ENCODE measurements at places on chromosomes 12 and 14.

DNA sequence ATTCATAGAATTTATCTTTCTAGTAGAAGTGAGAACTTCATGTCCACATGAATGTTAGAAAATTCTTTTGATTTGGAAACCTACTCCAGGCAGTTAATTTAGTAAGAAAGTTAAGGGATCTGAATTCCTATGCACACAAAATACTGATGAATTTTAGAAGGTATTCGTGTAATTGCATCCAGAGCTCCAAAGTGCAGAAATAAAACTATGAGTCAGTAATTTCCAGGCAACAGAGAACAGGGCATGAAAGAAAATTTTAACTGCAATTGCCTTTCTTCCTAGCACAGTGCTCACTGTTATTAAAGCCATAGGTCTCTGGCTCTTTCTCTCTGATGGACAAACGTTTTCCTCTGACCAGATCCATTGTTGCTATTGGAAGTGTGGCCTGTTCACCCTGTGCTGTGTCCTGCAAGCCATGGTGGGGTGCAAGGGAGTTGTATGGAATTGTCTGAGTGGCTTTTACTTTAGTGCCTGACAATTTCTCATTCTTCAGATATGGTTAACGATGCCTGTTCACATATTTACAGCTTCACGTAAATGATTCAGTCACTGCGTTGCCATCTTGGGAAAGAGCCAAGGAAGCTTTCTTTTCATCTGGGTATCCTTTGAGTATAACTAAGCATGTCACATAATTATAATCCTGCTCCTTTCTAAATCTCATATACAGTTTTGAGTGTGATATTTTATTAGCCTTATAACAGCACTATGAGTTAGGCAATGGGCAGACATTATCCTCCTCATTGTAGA lies 145.1 kb downstream of the ACSS3 start:
- no peak for DNase-seq

DNA sequence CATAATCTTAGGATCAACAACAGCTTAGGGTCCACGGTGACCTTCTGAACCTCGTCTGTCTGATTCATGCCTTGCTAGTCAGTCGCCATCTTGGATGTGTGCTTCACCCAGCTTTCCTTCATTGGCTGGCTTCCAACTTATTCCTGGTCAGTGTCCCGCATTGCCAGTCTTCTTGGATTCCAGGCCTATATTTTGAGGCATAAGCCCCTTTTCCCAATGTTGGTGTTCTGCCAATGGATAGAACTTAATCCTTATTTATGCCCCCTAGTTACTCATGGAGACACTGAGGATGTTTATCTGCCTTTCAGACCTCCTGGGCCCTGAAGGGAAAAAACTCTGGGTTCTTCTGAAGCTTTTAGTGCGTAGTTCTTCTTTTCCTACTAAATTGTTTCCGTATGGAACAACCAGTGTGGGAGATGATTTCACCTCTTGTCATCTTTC lies 5.8 kb downstream of the JDP2 start:
- no peak for DNase-seq

DNA sequence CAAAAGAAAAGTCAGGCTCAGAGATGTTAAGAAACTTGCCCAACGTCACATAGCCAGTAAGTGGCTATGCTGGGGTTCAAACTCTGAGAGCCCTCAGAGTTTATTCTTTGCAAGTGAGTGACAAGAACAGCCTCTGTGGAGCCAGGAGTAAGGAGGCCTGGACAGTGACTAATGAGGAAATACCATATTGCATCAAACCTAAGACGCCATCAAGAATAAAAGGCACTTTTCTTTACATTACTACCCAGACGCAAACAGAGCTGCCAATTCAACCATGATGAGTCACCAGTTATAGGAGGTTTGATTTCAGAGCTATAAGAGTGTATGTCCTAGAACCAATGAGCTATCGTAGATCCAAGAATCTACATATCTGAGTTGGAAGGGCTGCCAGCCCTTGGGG lies 9.4 kb downstream of the TNFRSF1A start:
- DNase-seq, result no peak

GRCh38 chr14:91878274-91878673 lies 10.9 kb upstream of the TC2N start:
- no peak for DNase-seq

GRCh38 chr12:108612788-108613282 lies 15.0 kb upstream of the TMEM119 start:
- DNase-seq, result no peak

DNA sequence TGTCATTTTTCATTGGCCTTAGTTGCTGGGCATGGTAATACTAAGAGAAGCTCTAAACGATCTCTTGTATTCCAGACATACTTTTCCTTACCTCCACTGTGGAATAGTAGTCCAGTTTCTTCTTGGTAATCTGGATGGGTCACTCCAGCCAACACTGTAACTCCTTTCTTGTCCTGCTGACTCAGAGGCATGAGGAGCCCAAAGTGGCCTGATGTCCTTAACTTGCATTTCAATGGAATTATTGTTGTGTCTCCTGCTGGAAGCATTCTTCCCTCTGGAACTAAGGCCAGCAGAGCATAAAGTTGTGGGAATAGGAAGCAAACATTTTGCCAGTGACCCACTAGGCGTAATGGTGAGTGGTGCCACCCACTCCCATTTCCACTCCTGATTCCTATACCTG lies 33.1 kb downstream of the DAAM1 start:
- DNase-seq, result no peak

DNA sequence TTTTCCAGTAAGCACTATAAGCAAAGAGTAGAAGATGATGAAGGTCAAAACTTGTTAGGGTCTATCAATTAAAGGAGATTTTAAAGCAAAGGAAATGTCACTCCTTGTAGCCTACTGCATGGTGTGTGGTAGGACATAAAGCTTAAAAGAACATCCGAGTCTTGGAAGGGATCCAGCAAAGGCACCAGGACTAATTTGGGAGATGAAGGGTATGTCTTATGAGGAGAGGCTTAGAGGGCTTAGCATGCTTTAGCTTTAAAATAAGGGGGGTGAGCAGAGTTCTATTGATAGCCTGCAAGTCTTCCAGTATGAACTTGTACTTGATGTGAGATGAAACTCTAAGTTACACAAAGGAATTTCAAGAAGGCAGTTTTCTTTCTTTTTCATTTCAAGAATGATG lies 11.8 kb upstream of the MYBPC1 start:
- no peak for DNase-seq

GRCh38 chr14:78242086-78242485 lies 71.9 kb downstream of the NRXN3 start:
- DNase-seq, result no peak

- no peak for DNase-seq
Measured at GRCh38 chr12:52372216-52373154, 5.2 kb upstream of the KRT85 start.

DNA sequence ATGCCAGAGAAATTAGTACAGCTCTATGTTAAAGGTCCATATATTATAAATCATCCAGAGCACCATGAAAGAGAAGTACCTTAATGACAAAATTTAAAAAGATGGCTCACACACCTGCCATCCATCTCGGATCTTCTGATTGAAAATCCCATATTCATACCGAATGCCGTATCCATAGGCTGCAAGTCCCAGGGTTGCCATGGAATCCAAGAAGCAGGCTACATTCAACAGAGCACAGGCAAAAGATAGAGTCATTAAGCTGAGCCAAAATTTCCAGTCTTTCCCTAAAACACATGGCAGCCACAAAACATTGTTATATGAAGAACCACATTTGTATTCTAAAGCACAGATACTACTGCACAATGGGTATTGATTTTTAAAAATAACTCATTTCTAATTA lies 12.7 kb downstream of the PYGL start:
- no peak for DNase-seq

- no peak for DNase-seq
Measured at GRCh38 chr14:32509632-32510187, 180.6 kb downstream of the AKAP6 start.

GRCh38 chr12:102043928-102044327 lies 17.9 kb downstream of the WASHC3 start:
- no peak for DNase-seq

DNA sequence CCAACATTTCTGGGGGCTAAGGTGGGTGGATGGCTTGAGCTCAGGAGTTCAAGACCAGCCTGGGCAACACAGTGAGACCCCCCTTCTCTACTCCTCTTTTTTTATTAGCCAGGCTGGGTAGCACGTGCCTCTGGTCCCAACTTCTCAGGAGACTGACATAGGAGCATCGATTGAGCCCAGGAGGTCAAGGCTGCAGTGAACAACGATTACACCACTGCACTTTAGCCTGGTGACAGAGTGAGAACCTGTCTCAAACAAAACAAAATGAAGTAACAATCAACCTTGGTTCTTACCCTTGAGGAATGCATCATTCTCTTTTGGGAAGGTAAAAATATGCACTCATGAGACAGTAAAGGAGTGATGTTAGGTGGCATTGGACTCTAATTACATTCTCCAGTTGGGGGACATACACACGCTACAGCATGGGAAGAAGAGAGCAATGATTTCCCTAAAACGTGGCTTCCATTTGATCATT lies 3.9 kb upstream of the NIN start:
- DNase-seq, result no peak

GRCh38 chr14:52111583-52111982 lies 42.7 kb upstream of the NID2 start:
- DNase-seq, result no peak

GRCh38 chr12:800401-800800 lies 48.0 kb downstream of the WNK1 start:
- DNase-seq, result no peak

DNA sequence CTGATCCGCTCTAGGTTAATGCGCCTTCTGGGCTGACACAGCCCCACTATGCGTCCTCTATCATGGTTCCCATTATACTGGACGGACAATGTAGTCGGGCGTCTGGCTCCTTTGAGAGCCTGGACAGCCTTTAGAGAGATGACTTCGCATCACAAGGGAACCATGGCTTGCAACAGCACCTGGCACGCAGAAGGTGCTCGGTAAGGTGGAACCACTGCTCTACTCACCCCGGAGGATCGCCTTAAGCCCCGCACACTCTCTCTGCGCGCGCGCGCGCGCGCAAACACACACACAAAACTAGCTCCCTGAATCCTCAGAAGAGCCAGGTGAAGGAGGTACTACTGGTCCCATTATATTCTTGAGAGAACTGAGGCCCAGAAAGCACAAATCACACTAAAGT lies 7.1 kb downstream of the MAP3K12 start:
- DNase-seq, result no peak

- DNase-seq, result no peak
Measured at GRCh38 chr12:2559931-2560330, 234.8 kb upstream of the FKBP4 start.

GRCh38 chr12:28872654-28873268 lies 276.3 kb upstream of the FAR2 start:
- no peak for DNase-seq

DNA sequence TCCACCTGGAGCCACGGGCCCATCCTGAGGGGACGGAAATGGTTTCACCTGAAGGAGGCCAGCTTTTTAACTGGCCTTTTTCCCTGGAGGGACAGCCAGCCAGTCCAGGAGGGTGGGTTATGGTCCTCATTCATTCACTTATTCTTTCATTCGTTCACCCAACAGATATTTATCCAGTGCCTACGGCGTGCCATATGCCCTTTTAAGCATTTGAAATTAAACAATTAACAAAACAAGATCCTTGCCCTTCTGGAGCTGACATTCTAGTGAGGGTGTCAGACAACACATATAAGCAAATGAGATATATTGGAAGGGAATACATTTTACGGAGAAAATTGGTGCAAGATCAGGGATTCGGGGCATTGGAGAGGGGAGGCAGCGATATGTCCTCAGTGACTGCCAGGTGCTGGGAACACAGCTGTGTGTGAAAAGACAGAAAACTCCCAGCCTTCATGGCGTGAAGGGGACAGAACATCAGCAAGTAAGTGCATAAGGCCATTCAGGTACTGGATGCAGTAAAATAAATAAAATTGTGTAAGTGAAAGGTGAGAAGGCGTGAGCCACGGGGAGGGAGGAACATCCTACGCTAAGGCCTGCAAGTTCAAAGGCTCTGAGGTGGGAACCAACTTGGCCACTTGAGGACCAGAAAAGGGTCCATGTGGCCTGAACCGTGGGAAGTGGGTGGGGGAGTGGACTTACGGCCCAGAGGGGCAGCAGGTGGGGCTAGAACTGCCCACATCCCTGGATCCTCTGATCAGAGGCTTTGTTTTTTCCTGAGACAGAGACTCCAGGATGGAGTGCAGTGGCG lies 684 bp upstream of the ABCB9 start:
- no peak for DNase-seq

DNA sequence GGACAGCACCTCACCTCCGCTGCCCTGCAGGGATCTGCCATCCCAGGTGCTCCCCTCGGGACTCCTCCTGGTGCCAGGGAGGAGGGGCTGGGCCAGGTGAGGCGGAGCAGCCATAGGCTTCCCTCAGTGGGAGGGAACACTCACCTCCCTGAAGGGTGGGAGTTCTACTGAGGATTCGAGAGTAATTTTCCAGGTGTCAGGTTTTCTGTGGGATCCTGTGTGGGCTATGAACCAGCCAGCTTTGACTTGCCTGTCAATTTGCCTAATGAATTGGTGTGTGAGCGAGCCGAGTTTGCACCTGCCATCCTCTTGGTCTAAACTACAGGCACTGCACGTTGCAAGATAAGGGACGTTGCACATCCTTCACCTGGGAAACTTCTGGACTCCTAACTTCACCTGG lies 50.3 kb downstream of the NOC4L start:
- no peak for DNase-seq

GRCh38 chr14:74504412-74504811 lies 10.8 kb downstream of the ISCA2 start:
- DNase-seq, result no peak
